ENCODE measurements at places on chromosomes 2 and 18.

DNA sequence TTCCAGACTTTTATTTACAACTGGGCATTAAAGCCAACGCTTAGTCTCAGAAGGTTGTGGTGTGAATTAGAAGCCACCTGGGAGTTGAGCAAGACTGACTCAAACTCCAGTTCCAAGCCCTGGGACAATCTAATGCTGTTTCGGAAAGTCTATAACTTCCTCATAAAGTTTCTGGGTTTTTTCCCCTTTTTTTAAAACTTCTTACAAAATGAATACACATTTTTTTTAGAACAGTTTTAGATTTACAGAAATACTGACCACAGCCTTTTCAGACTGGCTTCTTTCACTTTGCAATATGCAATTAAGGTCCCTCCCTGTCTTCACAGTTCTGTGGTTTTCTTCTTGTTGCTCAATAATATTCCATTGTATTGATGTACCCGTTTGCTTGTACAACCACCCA, 115.9 kb upstream of the TWIST2 start:
- no peak for DNase-seq

DNA sequence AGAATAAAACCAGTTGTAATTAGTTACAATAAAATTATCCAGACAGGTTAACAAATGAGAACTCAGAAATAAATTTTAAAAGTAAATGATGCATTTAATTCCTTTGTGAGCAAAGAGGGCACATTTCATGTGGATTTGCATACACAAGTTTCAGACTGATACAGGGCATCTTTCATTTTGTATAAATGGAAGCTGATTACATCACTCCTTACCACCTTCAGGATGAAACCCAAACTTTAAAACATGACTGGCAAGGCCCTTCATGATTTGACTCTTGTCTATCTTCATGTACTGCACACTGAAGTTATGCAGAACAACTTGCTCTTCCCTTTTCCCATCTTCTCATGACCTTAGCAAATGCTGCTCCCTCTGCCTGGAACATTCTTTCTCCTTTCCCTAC, 26.9 kb downstream of the EFEMP1 start:
- DNase-seq = no peak

- no peak for DNase-seq
Observed at GRCh38 chr2:196660244-196660643, 20.7 kb downstream of the CCDC150 start.

GRCh38 chr2:235530735-235531134, 36.9 kb downstream of the AGAP1 start:
- no peak for DNase-seq

GRCh38 chr2:149068225-149068995, 29.9 kb downstream of the LYPD6B start:
- no peak for DNase-seq

DNA sequence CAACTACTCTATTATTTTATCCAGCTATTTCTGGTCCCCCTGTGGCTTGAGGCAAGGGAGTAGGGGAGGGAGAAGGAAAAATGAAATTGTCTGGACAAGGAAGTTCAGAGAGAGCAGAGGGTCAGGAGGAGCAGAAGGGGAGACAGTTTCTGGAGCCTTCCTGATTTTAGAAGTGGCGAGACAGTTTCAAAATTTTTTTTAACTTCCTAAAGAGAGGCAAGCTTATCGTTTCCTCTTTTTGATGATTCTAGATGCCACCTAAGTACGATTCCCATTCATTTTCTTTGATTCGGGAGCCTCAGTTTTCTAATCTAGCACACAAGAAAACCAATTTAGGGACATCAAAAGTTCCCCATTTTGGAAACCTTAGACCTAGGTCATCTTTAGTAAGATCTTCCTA, 96.9 kb upstream of the B3GNT2 start:
- DNase-seq = no peak

GRCh38 chr2:203498161-203498560, 36.9 kb downstream of the RAPH1 start:
- DNase-seq = no peak

DNA sequence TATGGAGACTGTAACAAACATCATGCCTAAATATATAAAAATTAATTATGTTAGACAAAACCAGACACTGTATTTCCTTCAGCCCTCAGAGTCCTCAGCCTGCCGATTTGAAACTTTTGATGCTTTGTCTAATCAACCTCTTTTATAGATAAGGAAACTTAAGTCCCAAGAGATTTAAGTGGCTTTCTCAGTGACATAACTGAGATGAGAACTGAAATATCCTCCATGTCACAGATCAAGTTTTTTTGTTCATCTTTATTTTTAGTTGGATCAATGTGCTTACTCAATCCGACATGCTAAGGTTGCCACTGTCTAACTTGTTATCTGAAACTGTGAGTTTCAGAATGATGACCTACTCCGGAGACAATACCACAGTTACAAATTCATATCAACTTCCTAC, 72.3 kb downstream of the BARD1 start:
- no peak for DNase-seq

- DNase-seq = peak; percentile 56
Observed at GRCh38 chr2:64330281-64331113, 123.5 kb upstream of the LGALSL start.

- no peak for DNase-seq
Observed at GRCh38 chr2:196241175-196241574, 69.8 kb upstream of the STK17B start.

DNA sequence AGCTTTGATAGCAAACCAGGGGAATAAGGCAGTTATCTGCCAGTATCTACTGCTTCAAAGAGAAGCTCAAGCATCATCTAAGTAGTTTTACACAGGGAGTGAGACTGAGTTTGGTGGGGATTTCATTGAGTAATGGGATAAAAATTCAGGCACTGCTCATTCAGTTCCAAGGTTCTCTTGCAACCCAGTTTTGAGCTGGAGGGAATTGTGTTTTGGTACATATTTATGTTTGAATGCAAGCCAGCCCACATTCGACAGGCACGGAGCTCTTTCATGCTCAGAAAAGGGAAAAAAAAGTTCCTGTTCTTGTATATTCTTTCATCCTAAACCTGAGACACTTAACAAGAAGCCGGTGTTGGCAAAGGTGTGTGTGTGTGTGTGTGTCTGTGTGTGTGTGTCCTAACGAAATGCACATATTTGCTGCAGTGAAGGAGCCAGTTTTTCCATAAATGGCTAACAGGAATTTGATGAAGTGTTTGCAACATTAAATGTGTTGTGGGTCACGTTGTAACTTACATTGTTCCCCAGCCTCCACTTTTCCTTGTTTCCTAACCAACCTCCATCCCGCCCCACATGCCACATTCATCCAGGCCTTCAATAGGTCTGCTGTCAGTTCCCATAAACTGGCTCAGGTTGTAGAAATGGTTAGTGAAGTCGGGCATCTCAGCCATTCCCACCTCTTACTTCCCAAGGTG, 311.1 kb downstream of the TXNL1 start:
- no peak for DNase-seq

- DNase-seq = no peak
Observed at GRCh38 chr18:21897811-21898210, 157.2 kb downstream of the MIB1 start.

DNA sequence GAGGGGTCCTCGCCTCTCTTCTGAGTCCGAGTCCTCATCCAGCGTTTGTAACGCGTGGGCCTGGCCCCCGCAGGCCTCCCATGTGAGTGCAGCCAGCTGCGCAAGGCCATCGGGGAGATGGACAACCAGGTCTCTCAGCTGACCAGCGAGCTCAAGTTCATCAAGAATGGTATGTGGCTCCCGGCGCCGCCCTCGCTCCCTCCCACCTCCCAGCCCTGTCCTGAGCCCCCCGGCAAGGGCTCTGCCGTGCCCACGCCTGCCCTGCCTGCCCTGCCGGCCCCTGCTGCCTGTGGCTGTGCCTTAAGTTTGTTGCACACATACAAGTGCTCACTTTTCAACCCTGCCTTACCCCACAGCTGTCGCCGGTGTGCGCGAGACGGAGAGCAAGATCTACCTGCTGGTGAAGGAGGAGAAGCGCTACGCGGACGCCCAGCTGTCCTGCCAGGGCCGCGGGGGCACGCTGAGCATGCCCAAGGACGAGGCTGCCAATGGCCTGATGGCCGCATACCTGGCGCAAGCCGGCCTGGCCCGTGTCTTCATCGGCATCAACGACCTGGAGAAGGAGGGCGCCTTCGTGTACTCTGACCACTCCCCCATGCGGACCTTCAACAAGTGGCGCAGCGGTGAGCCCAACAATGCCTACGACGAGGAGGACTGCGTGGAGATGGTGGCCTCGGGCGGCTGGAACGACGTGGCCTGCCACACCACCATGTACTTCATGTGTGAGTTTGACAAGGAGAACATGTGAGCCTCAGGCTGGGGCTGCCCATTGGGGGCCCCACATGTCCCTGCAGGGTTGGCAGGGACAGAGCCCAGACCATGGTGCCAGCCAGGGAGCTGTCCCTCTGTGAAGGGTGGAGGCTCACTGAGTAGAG, 14.4 kb upstream of the ALLC start:
- DNase-seq = no peak

- DNase-seq = no peak
Observed at GRCh38 chr18:21313576-21313975, 71.5 kb downstream of the GREB1L start.

DNA sequence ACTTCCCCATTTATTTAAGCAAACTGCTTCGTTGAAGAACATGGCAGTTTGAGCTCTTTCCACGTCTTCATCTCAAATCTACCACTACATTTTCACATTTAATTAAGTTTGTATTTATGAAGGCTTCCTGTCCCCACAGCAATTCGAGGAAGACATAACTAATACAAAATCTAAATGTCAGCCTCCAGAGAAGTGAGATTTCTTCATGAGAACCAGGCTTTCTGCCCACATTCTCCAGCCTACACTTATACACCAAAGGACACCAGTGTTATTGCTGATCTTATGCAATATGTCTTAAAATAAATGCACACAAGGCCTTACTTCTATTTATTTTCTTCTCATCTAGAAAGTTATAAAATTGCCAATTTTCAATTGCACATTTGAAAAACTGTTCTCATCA, 1209.3 kb upstream of the FAM98A start:
- no peak for DNase-seq

DNA sequence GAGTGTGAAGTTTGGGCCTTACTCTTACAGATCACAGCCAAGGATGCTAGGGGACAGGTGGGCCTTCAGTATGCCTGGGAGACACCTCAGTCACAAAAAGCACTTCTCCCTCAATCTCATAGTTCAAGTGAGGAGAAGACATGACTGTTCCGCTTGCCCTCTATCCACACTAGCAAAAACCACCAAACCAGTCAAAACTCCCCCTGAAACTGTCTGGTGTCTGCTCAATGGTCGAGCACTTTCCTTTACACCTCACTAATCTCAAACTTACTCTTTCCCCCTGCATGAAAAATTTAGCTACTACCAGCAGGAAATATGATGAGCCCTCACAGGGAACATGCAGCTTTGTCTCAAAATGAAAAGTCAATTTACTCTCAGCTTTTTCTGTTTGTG, 232.2 kb downstream of the TRIB2 start:
- DNase-seq = no peak

- DNase-seq = no peak
Observed at GRCh38 chr2:200188876-200189275, 117.6 kb upstream of the SPATS2L start.

- no peak for DNase-seq
Observed at GRCh38 chr18:13527730-13528129, 198.6 kb downstream of the FAM210A start.

GRCh38 chr2:152062125-152063091, 36.4 kb downstream of the CACNB4 start:
- no peak for DNase-seq

- DNase-seq = no peak
Observed at GRCh38 chr2:198471291-198471690, 666.9 kb downstream of the PLCL1 start.

DNA sequence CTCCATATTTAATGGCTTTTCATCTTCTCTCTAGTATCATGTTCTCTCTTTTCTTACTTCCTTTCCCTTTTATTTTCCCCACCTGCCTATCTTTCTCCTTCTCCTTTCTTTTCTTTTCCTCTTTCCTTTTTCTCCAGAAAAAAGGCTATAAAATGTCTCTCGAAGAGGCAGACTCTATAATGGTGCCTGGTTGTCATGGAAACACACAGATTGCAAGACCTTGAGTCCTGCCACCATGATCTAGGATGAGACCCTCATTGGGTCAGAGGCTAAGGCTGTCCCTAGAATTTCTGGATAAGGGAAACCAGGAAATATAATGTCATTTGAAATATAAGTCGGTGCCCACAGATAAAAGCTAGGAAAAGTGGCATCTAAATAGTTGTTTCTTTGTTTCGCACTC, 36.5 kb upstream of the LHCGR start:
- no peak for DNase-seq

DNA sequence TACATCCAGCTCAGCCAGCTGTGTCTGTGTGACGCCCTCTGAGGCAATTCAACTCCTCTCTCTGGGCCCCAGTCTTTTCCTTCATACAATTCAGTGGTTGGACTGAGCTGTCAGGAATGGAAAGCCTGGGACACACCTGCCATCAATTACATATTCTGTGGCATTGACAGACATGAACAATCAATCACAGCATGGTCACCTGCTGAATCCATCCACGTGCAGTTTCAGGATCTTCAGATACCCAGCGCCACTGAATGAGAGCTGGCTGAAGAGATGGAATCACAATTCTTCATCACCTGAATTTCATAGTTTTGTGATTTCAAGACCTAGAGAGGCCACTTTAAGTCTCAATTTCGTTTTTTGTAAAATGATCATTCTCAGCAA, 5.1 kb downstream of the ADRA2B start:
- DNase-seq = no peak

DNA sequence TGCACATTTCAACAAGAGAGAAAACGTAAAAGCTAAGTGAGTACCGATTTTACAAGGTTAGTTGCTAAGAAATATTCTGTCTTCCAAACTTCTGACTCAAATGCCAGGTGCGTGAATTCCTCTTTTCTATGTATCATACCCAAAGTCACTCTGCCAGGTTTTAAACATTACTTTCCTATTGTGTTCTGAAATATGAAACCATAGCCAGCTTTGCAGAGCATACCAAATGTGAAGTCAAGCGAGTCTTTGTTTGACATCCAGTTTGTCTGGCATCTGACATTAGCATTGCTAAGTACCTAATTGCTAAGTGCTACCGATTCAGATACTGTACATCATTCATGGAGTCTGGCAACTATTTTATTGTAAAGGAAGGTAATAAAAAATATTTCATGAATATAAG, 321.9 kb upstream of the GALNT5 start:
- DNase-seq = no peak

DNA sequence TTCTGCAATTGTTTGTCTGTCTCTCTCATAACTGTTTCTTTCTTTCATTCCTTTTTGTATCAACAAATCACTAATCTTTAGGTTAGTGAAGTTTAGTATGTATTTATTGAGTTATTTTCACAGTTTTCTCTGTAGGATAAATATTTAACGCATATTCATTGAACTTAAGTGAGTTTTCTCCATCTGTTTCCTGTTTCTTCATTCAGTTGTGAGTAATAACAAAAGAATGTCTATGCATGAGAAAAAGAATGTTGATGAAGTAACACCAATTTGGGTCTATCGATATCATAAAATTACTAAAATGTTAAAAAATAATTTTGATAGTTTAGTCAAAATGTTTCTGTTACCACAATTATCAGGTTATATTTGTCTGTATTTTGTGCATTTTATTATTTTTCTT, 948.0 kb downstream of the DSC3 start:
- DNase-seq = no peak

- DNase-seq = no peak
Observed at GRCh38 chr18:57433482-57433881, 1.7 kb upstream of the ONECUT2 start.

GRCh38 chr2:1268034-1268433, 145.2 kb upstream of the TPO start:
- DNase-seq = no peak

Measured in stimulated activated CD8-positive, alpha-beta memory T cell treated with anti-CD3 and anti-CD28 coated beads, Interleukin-15, amount 100 ng/mL, for 24 hours (primary cell).